ENCODE measurements at places on chromosomes 16 and 17.
A peak's percentile ranks its signal among the peaks of the same experiment; 100 is the strongest.

GRCh38 chr16:77759201-77759600, 29.2 kb upstream of the VAT1L start:
- DNase-seq: no peak

DNA sequence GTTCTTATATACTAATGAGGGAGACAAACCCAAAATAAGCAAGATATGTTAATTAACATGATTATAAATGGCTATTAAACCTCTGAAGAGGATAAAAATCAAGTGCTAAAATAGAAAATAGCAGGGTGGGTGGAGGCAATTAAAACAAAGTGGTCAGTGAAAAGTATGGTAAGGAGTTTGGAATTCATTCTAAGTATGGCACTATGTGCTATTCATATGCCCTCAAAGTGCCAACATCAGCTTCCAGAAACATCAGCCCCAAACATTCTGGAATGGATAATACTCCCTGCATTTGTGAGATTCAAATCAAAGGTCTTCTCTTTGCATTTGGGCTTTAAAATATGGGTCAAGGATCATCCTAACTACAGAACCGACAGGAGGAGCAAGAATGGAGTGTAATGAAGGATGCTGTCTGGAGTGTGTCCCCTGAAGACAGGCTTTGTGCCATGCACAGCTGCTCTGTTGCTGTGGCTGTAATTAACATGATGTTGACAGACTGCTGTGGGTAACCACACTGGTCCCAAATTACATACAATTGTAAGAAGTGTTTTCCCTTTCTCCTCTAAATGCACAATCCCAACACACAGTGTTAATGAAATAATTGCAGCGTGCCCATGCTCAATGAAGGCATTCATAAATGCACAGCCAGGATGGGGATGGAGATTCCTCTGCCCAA, 93.1 kb downstream of the VAT1L start:
- DNase-seq: no peak

DNA sequence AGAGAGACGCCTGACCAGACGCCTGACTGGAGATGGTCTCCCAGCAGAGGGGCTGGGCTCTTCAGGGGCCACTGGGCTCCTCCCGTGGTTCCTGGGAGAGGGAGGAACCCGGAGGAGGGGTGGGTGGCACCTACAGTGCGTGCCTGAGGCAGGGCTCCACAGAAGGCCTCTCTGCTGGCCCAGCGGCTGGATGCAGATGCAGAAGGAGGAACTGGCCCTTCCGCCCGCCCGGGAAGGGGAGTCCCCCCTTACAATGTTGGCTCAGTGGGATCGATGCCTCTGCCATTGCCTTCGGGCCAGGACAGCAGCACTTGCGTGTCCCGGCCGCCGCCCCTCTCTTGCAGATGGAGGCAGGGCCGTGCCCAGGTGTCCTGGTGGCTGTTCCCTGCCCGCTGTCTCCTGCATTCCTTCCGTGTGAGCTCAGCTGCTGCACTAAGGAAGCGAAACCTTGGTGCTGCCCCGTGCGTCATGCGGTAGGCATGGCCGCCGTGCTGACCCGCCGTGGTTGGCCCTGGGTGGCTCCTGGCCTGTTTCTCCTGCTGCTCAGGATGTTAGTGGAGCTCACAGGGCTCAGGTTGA, 15.1 kb downstream of the BAIAP2 start:
- DNase-seq: no peak

DNA sequence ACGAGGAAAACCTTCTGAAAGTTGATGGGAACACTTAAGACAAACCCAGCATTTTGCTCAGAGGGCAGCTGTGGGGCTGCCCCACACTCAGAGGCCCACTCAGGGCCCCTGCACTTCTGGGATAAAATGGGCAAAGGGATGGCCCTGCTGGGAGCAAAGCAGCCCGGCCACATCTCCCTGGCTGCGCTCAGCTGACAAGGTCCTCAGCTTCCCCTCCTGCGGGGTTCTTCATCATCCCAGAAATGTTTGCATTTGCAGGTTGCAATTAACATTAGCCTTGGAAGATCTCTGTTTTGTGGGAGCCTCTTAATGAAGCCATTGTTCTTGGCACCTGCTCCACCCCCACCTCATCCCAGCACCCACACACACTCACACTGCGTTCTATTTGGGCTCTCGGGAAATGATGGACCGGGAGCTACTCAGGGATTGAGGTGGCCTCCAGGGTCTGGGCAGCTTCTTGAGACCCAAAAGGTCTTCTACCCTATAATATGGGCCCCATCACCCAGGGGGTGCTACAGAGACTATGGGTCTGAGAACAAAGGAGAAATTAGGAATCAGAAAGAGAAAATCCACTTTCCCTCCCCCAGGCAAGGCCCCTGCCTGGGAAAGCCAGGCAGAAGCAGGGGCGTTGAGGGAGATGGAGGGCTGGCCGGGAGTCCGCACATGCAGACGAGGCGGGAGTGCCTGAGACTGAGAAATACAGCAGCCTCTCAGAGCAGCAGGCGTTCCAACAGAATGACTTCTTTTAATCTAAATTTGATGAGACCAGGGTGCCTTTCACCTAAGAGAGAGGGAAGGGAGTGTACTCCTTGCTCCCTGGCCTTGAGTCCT, 53.7 kb upstream of the RPL38 start:
- peak; percentile 47 for DNase-seq

Data from vagina (tissue), 2 donors.